ENCODE measurements at places on chromosomes 3 and 15.
A peak's percentile ranks its signal among the peaks of the same experiment; 100 is the strongest.

DNA sequence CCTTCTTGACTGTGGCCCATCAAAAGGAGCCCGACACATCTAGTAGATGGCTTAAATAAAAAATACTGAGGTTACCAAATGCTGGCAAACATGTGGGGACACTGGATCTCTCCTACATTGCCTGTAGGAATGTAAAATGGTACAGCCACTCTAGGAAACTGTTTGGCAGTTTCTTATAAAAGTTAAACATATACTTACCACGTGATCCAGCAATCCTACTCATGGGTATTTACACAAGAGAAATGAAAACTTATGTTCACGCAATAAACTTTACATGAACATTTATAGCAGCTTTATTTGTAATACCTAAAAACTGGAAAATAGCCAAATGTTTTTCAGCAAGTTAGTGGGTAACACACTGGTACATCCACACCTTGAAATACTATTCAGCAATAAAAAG is 9.1 kb downstream of the ZBTB38 start:
- DNase-seq, result no peak

DNA sequence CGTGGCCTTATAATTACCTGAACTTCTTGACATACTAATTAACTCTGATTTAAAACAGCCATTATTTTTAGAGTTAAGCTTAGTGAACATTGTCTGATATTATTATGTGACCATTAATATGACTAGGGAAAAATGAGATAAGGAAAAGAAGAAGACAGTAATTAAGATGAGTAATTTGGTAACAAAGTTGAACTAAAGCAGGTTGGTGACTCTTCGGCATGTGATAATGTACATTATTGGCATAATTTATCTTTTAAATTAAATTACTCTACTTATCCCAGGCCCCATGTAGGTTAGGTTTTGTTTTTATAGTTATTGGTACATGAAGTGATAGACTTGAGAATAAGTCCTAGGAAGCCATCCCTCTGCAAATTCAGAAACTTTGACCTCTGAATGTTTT is 249.7 kb upstream of the CFAP20DC start:
- DNase-seq, result no peak

DNA sequence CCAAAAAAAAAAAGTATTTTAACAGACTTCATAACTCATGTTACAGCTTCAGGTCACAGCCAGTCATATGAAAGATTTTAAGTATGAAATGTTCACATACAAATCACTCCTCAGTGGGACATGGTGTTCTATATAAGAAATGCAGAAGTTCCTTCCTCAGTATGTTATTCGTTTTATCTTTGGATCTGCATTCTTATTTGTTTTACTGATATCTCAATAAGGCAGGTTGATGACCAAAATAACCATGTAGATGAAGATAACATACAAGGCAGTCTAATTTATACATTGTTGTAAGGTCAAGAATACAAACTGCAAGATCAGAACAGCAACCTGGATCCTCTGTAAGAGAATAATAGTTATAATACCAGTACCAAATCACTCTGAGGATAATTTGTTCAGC is 75.6 kb downstream of the CHAC1 start:
- DNase-seq, result no peak

- no peak for DNase-seq
These were observed 17.6 kb downstream of the CCNL1 start for GRCh38 chr3:157142315-157142714.

GRCh38 chr3:124966521-124967445 is 32.2 kb upstream of the MUC13 start:
- no peak for DNase-seq

GRCh38 chr3:196219194-196219969 is 3.0 kb downstream of the SLC51A start:
- peak; percentile 57 for DNase-seq

DNA sequence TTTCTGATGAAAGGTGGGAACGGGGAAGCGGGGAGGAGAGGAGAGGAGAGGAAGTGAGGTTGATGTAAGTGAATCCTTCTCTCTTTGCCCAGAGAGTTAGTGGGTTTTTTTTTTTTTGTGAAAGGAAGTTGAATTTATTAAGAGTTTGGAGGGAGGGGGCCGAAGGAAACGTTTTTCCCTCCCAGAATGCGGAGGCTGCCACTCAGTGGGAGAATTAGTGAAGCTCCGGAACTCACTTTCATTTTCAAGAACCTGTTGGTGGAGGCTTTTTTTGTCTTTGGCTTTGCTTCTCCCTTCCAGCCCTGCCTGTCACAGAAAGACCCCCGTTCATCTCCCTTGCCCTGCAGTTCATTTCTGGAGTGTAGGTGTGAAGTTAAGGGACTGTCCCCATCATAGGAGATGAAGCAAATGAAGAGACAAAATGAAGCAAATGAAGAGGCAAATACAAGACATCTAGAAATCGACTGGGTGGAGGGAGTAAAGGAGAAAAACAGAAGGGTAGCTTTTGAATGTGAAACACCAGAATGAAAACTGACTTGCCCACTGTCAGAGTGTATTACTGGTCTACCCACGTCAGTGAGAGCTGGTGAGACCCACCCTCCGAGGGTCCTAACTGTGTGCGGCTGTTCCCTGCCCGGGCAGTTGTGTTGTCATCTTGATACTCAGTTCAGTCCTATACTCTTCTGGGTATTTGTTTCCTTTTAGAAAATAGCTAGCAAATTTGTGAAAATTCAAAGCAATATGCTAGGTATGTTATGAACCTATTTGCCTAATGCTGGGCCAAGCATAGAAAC is 91.5 kb downstream of the ITPR1 start:
- peak; percentile 19 for DNase-seq

- DNase-seq, result no peak
These were observed 68.6 kb upstream of the ONECUT1 start for GRCh38 chr15:52858782-52859176.

DNA sequence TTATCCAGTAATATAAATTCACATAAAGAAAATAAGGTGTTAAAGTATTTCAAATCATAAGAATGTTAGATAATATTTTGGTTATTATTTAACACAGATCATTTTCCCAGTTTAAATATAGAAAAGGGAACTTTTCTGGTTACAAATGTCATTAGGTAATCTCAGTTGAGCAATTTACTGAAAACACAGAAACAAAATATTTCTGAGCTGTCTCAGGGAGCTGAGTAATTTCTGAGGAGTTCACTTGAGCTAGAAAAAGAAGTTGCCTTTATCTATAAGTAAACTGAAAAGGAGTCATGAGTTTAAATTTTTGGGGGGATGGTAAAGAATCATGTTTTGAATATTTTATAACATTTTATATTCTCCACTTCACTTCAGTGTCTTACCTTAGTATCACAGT is 855.4 kb upstream of the ARPP21 start:
- no peak for DNase-seq

DNA sequence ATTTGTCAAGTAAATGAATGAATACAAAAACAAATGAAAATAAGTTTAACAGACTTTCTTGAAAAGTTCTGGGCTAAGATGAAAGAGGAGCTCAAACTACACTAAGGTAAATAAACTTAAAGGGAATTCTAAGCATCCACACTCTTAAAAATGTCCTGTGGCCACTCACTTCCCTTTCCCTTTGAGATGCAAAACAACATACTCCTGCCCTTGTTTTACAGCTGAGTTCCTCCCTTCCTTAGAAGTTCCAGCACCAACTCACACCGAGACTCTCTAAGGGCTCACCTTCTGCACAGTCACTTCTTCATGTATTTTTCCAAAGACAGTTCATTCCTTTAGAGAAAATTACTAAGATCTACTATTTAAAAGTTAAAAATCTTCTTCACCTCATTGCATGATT is 123.3 kb upstream of the CMC1 start:
- no peak for DNase-seq

DNA sequence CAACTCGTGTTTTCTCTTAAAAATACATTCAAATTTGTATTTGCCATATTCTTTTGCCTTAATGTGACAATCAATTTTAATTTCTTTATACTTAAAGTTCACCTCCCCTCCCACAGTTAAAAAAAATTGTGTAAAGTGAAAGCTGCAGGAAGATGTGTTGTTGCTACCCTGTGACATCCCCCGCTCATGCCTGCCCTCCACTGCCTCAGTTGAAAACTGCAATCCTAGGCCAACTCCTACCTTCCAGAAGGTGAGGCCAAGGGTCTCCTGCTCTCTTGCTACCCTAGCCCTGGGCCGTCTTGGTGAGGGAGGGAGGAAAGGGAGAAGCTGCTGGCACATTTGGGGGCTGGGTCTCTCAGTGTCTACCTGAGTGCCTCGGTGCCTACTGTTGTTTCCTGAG is 57.0 kb upstream of the CMTM7 start:
- peak; percentile 60 for DNase-seq

DNA sequence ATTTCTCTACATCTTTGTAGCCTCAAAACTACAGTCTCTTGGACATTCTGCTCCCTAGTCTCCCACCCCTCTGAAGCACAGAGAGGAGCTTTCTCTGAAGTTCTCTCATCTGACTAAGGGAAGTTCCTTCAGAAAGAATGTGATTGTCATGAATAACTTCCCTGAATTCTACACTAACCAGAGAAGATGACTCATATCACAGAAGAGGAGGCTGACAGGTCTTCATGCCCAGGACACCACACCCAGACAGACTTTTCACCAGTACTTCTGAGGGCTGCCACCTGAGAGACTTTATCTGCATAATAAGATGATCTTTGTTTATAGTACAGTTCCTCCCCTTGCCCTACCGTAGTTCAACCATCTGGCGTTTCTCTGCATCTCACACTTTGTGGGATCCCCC is 52.8 kb downstream of the CDIN1 start:
- DNase-seq, result no peak

DNA sequence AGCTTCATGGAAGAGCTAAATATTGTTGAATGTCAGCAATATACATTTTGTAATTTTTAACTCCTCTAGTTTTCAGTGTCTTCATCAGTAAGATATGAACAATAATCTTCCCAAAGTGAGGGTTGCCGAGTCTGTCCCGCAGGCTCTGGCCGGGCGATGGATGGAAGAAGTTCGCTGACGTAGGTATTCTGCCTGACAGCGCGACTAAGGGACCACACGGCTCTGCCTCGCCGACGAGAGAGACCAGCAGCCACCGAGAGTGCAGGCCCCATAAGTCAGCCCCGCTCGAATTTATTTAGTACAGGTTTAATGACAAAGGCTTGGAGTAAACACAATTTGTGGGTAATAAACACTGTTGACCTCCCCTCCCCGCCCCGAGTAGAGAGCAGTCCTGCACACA is 427.4 kb upstream of the NECTIN3 start:
- DNase-seq, result no peak

DNA sequence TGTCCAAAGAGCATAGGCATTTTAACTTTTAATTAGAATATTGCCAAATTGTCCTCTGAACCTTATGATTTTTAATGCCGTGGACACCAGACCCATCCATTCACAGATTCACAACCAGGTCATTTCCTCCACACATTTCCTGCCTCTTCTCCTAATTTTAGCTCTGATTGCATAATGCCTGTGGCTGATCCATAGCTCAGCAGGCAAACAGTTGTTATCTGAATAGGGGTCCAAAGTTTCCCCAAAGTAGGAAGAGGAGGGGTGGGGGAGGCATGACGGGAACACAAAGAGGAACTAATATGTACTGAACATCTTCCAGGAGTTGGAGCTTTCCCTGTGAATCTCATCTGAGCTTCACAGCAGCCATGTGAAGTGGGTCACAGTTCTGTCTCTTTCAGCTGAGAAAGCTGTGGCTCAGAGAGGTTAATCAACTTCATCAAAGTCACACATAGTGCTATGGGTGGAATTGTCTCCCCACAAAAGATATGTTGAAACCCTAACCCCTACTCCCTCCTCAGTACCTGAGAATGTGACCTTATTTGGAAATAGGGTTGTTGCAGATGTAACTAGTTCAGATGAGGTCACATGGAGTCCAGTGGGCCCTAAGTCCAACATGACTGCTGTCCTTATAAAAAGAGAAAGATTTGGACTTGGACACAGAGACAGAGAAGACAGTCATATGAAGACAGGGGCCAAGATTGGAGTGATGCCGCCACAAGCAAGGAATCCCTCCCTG is 106.7 kb upstream of the AGBL1 start:
- no peak for DNase-seq

GRCh38 chr3:59771768-59772181 is 722.0 kb upstream of the CFAP20DC start:
- DNase-seq, result no peak

GRCh38 chr15:69848551-69849231 is 249.0 kb downstream of the TLE3 start:
- DNase-seq, result no peak

- DNase-seq, result no peak
These were observed 123.7 kb downstream of the ASB7 start for GRCh38 chr15:100726070-100726420.

- DNase-seq, result no peak
These were observed 14.7 kb downstream of the FAM107A start for GRCh38 chr3:58562498-58562897.

DNA sequence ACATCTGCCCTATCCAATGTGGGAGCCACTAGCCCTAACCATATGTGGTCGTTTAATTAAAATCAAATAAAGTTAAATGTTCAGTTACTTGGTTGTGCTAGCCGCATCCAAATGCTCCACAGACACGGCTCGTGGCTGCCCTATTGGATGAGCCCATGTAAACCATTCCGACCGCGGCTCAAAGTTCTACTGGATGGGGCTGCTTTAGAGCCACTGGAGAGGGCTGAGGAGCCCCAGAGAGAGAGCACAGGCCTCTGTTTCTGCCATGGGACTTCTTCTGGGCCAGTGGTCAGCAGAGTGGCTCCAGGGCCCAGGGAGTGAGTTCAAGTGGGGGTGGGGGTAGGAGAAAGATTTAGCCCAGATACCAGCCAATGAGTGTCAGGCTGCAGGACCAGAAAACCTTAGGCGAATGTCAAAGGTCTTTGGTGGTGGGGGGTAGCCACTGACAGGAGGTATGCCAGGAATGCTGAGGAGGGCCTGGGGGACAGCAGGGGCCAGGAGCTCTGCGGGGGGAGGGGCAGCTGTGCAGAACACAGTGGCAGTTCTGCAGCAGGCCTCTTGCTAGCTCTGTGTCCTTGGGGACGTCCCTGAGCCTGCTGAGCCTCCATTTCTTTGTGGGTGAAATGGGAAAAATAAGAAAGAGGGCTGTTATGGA is 30.1 kb downstream of the SPSB4 start:
- DNase-seq, result no peak

- DNase-seq, result no peak
These were observed 6.4 kb downstream of the PRSS50 start for GRCh38 chr3:46711305-46711704.

DNA sequence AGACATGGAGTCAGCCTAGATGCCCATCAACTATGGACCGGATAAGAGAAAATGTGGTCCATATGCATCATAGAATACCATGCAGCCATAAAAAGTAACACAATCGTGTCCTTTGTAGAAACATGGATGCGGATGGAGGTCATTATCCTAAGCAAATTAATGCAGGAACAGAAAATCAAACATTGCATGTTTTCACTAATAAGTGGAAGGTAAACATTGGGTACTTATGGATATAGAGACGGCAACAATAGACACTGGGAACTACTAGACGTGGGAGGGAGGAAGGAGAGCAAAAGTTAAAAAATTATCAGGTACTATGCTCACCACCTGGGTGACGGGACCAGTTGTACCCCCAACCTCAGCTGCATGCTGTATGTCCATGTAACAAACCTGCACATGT is 2.5 kb downstream of the PLD1 start:
- no peak for DNase-seq

GRCh38 chr15:69185706-69186105 is 25.3 kb downstream of the GLCE start:
- DNase-seq, result no peak
